Neural crest cell (in vitro differentiated cells): ENCODE measurements at places on chromosomes 6 and 20. TPM values are rescaled to one million over a fixed set of nuclear protein-coding genes. Genes with fewer than 3 reads are reported as not detected.

The MUC21 gene
- not detected in 2 replicates for total RNA-seq

DNA sequence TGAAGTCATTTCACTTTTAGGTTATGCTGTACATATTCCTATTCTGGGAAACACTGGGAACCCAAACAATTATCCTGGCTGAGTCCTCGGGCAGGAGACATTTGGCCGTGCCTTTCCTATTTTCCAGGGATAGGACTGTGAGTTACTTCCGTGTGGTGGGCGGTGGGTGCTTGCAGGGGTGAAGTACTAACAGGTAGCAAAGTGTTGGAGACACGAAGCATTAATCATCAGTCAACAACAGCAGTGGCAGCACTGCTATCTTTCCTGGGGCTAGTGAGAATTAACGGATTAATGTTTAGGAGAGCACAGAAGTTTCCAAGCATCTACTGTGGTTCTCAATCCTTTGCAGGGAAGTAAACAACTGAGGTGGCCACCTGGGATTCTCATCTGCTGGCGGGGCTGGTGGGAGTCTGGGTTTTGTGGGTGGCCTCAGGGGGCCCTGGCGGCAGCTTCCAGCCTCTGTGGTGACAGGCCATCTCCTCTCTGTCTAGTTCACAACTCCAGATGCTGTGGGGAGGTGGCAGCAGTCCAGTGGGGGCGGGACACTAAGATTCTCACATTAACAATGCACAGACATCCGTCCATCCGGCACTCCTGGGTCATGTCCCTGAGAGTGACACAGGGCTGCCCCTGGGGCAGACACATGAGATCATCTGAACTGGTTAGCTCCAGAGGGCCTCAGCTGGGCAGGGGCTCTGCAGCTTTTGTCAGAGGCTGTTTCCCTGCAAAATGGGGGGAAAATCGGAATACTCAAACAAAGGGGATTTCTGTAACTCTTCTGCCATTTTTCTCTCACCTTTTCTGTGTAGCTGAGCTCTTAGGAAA lies 90.9 kb downstream of the GJA10 start:
- DNase-seq: peak; percentile 31

DNA sequence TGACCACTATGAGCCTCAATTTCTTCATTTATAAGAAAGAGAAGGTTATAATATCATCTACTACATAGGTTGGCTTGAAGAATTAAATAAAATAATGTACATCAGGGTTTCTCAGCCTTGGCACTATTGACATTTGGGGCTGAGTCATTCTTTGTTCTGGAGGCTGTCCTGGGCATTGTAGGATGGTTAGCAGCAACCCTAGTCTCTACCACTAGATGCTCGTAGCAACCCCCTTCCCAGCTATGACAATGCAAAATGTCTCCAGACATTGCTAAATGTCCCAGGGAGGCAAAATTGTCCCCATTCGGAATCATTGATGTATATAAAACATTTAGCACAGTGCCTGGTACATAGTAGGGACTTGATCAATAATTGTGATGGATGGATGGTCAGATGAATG lies 152.1 kb downstream of the KHDC1L start:
- DNase-seq: no peak

DNA sequence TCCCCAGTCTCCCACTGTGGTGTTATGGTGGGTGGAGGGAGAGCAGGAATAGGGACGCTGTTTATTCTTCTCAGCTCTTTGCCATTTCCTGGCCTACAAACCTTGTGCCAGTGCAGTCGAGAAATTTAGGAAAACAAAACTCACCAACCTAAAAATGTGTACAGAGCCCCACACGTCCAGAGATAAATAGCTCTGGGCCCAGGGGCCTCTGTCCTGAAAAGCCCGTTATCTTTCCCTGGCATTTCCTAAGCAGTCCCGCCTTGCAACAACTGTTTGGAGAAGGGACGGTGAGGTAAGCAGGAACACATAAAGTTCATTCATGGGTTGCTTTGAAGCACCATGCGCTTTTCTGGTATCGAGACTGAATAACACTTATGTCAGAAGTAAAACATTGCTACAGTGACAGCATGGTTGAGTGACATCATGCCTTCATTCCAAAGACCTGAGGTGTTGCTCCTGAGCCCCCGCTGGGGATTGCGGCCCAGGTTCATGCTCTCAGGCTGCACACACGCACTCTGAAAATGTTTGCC lies 80.1 kb upstream of the NXT1 start:
- no peak for DNase-seq

GRCh38 chr20:50141811-50142561 lies 11.5 kb downstream of the PEDS1 start:
- no peak for DNase-seq

- no peak for DNase-seq
These were observed 83.1 kb downstream of the KCNQ5 start for GRCh38 chr6:72704979-72705378.
